Brain microvascular endothelial cell (primary cell): ENCODE measurements at places on chromosomes 16 and 17.

GRCh38 chr17:32861981-32862380, 14.9 kb downstream of the MYO1D start:
- DNase-seq, result no peak

DNA sequence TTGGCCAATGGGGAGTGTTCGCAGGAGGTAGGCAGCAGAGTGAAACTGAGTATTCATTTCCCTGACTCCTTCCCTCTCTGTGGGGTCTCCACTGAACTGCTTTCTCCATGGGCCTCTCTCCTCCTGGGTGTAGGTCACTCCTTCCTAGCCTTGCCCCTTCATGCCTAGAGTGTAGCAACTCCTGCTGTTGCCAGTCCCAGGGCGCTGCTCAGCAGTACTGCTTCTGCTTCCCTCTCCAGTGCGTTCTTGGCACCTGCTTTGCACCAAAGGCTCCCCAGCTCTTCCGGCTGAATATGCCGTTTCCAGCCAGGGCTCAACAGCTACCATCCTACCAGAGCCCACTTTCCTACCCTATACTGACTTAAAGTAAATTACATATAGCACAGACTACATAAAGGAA, 92.2 kb downstream of the MAF start:
- DNase-seq, result no peak

GRCh38 chr17:49578952-49579500, 3.4 kb downstream of the NXPH3 start:
- DNase-seq, result no peak

- DNase-seq, result no peak
Measured at GRCh38 chr16:48632137-48632774, 22.3 kb upstream of the N4BP1 start.

DNA sequence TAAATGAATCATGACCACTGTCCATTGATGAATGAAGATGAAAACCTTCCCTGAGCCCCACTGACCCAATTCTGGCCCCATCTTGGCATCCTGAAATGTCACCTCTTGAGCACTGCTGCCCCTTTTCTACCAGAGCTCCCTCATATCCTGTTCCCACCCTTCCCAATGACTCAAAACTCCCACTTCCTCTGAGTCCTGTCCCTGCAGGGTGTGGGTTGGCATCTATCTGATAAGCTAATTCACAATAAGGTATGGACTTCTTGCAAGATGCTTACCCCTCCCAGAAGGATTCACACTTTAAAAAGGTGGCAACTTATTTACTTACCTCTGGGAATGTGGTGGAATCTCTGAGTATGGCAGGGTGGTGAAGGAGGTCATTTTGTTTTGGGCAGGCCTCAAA, 13.3 kb upstream of the CSNK2A2 start:
- no peak for DNase-seq

DNA sequence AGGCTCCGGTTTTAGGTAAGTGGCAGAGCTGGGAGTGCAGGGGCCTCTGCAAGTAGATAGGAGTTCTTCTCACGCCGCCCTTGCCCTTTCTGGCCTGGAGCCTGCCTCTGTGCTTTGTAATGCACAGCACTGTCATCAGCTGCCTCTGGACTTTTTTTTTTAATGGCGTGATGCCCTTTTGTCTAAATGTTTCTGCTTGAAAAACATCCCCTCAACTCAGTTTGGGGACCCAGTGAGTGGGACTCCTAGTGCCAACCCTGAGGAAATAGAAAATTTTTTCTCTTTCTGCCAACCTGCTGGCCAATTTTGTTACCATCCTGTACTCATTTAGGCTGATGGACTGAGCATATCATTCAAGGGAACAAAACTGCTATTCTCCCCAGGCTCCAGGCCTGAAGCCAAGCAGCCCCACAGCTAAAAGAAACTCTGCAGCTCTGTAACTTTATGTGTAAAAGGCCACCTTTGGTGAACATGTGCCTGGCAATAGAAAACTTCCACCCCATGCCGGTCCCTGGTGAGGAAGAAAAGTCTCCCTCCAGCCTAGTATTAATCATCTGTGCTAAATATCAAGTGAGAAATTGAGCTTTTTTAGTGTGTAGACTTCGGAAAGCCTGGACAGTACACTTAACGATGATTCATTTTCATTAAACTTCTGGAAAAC, 22.5 kb downstream of the SLC6A2 start:
- DNase-seq, result no peak

DNA sequence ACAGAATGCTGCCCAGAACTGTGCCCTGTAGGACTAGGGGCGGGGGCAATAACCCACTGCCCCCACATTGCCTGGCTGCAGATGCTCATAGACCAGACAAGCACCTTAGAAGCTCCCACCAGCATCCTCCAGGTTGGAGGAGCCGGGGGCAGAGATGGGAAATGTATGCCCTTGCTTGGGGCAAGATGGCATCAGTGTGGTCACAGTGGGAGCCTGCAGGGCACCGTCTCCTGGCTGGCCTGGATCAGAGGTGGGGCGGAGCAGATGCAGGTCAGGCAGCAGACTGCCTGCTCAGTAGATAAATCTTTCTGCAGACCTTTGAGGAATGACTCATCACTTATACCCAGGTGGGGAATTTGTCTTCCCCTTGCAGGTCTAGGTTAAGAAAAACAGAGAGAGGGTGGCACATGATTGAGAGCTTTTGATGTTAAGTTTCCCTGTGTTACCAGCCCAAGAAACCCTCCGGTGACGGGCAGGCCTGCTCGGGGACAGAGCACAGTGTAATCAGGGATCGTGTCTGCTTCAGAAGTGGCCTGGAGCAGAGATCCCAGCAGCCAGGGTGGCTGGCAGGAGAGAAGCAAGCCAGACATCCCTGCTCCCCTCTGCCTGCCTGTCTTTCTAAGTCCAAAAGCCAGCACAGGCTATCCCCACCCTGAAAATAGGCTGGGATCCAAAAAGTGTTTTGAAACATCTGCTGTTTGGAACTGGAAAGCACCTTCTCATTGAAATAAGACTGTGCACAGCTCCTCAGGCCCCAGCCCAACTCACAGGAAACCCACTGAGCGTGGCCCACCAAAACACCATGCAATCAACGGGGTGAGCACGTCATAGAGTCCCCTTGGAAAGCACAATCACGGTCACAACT, 50.7 kb upstream of the RPL38 start:
- no peak for DNase-seq
